Uterus (tissue), 4 donors: ENCODE measurements at places on chromosomes 13 and 19.

DNA sequence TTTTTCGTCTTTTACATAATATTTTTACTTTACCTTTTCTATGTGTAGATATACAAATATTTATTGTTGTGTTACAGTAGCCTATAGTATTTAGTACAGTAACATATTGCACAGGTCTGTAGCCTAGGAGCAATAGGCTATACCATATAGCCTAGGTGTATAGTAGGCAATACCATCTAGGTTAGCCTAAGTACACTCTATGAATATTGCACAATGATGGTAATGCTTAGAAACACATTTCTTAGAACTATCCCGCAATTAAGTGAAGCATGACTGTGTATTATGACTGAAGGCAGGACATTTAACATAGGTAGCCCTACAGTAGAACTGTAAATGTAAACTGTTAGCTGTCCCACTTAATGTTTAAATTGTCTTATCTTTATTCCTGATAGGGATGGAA, 964.3 kb downstream of the SLITRK1 start:
- no peak for DNase-seq

DNA sequence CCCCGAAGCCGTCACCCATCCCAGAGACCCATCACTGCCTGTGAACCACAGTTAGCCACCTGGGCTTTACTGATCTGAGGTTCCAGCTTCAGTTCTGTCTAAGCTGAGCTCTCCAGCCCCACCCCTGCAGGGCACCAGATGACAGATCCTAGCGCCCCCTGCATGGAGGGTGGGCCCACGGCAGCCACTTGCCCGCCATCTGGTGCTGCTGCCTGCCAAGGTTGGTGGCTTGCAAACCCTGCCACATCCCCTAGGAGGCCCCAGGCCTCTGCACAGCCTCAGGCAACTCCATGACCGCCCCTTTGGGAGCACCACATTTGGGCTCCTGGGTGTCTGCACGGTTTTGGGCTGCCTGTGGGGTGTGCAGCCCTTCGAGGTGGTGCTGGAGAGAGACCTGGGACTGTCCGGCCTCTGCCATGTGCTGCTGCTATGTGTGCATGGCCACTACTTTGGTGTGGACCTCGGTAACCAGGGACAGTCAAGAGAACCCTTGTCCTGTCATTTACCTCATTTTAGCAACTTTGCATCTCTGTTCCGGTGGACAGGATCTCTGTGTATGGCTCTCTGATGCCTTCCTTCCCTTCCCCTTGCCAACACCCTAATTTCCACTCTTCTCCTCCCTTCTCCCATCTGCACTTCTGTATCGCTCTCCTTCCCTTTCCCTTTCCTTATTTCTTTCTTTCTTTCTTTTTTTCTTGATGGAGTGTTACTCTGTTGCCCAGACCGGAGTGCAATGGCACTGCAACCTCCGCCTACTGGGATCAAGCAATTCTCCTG, 17.4 kb upstream of the SDHAF1 start:
- DNase-seq = no peak

DNA sequence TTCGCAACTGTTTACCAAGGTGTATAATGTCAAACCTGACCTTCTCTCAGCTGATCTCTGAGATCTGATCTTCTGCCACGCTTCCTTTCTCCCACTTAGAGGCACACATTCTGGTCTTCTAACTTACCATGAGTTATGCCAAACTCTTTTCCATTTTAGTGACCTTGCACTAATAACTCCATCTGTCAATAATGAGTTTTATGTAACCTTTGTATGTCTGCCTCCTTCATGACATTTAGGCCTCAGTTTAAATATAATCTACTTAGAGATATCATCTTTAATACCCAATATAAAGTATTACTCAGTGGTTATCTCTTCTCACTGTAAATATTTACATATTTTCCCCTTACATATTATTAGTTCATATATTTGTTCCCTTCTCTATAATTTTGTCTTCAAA, 827.5 kb upstream of the PCDH20 start:
- DNase-seq = no peak

GRCh38 chr13:25375727-25376358, 4.1 kb downstream of the ATP8A2 start:
- DNase-seq = no peak

- DNase-seq = no peak
Observed at GRCh38 chr13:99985241-99985874, 3.8 kb downstream of the ZIC2 start.

GRCh38 chr13:58594747-58595600, 963.4 kb downstream of the PCDH17 start:
- DNase-seq = no peak

- no peak for DNase-seq
Observed at GRCh38 chr13:37806666-37807065, 62.9 kb downstream of the TRPC4 start.

- no peak for DNase-seq
Observed at GRCh38 chr19:18102916-18103542, 5.5 kb downstream of the MAST3 start.

DNA sequence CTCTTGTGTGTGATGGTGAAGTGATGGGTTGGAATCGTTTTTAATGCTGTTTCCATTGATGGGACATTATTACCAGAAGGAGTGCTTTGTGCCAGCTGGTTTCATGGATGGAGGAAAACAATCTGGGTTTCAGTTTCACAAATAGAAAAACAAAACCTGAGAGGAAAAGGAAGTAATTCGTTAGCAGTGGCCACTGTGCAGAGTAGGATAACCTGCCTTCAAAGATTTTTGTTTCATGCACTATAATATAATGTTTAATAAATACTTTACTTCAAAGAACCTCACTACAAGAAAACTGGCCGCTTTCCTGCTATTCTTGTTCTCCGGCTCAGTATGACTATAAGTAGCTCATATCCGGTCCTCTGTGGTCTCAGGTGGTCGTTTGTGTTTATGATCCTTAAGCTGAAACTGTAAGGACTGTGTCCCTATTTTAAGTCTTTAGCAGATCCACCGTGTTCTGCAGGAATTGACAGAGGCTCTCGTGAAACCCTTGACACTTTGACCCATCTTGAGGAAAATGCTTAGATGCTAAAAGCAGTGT, 104.7 kb downstream of the GGACT start:
- DNase-seq = no peak

- no peak for DNase-seq
Observed at GRCh38 chr19:33532859-33533460, 11.4 kb upstream of the PEPD start.

- DNase-seq = no peak
Observed at GRCh38 chr19:43551399-43552197, 18.6 kb downstream of the ZNF575 start.

- DNase-seq = no peak
Observed at GRCh38 chr13:101019126-101019525, 344.5 kb upstream of the TMTC4 start.

GRCh38 chr19:14404312-14404711, 14.8 kb downstream of the DDX39A start:
- no peak for DNase-seq

GRCh38 chr19:33781996-33782395, 14.7 kb upstream of the KCTD15 start:
- no peak for DNase-seq

DNA sequence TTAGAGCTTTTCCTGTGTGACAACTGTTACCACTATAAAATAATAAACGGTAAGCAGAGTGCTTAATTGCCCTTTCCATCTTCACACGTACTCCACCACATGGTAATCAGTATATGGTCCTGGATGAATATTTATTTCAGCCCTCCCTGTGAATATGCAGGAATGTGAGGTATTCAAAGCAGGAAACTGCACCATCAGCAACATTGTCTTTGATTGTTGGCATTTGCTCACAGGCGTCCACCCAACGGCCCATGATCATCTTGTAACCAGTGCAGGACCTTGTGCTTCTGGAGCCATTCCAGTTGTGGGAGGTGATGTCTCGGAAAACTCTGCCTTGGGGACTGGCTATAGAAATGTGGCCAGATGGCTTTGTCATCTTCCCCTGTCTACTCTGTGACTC, 132.6 kb downstream of the COG6 start:
- DNase-seq = no peak
